Stimulated activated effector memory CD8-positive, alpha-beta T cell treated with anti-CD3 and anti-CD28 coated beads, Interleukin-12 subunit alpha, Interleukin-12 subunit beta, amount 100 ng/mL, for 72 hours (primary cell): ENCODE measurements at places on chromosomes 11 and 22.

- DNase-seq, result no peak
These were observed 31.4 kb upstream of the TESMIN start for GRCh38 chr11:68782711-68783110.

GRCh38 chr11:71265559-71266092 lies 13.2 kb upstream of the SHANK2 start:
- DNase-seq, result no peak

- no peak for DNase-seq
These were observed 187.5 kb upstream of the ZBED5 start for GRCh38 chr11:11045156-11045930.

- DNase-seq, result no peak
These were observed 67.9 kb downstream of the MCM5 start for GRCh38 chr22:35467681-35468434.

DNA sequence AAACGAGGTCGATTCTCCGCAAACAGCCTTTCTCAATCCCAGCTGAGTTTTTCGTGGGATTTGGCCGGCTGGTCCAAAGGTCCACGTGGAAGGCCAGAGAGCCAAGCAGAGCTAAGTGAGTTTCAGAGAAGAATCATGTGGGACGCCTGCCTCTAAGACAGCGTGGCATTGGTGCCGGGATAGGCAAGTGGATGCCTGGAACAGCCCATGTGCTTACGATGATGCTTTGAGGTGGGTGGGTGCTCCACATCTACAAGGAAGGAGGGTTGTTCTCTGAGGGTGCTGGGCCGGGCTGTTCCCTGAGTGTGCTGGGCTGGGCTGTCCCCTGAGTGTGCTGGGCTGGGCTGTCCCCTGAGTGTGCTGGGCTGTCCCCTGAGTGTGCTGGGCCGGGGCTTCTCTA lies 41.4 kb downstream of the MUC2 start:
- DNase-seq, result no peak

GRCh38 chr11:18802381-18803257 lies 11.0 kb upstream of the PTPN5 start:
- no peak for DNase-seq

- DNase-seq, result no peak
These were observed 33.4 kb downstream of the IGLL5 start for GRCh38 chr22:22920910-22921550.

DNA sequence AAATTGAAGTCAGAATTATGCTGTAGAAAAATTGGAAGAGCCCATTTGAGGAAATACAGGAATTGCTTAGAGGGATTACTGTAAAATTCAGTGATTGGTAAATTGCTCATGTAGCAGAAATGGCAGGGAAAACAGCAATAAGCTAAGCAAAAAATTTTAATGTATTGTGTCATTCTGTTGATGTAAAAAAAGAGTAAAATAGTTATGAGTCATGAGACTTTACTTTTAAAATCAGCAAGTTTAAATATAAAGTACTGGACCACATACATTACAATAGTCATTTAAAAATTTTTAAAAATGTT lies 10.4 kb downstream of the PDHX start:
- DNase-seq, result no peak

GRCh38 chr11:112016765-112017376 lies 8.3 kb upstream of the DLAT start:
- DNase-seq, result no peak

GRCh38 chr11:120778685-120779490 lies 245.0 kb upstream of the TBCEL start:
- DNase-seq, result no peak

- no peak for DNase-seq
These were observed 52.8 kb upstream of the IGLL5 start for GRCh38 chr22:22834783-22835182.

DNA sequence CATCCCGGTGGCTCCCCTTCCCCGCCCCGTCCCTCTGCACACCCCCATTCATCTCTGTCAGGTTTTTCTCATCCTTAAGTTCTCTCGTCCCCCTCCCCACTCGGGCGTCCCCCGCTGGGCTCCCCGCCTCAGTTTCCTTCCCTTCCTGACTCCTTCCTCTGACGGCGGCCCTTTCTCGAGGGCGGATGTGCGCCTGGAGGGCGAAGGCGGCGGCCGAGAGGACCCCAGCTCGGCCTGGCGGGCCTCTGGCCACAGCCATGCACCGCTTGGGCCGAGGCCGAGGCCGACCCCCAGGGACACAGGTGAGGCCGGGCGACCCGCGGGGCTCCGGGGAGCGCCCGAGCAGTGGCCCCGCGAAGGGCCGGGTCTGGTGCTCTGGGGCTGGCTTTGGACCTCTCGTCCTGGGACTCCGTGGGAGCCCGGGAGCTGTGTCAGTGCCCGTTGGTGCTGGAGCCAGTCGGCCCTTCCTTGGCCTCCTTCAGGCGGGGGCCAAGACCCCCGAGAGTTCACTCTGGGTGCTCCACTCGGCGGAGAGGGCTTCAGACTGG lies 2.9 kb downstream of the PHLDB1 start:
- DNase-seq, result peak; percentile 13

GRCh38 chr11:9758637-9759518 lies 95.0 kb downstream of the SWAP70 start:
- peak; percentile 53 for DNase-seq

DNA sequence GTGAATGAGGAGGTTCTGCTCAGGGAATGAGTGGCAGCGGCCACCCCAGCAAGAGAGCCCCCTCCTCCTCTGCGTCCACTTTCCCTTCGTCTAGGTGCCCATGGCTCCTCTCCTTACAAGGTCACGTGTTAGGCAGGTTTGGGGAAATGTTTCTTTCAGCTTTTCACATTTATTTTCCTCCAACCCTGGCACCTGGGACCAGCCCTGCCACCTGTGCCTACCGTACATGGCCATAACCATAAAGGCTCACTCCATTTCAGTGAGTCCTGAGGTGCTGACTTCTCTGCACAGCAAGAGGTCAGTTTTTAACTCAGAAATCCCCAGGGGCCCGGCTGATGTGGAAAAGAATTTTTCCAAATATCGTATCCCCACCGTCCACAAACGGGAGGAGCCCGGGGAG lies 71.2 kb downstream of the FLI1 start:
- no peak for DNase-seq

GRCh38 chr11:3939651-3940190 lies 84.3 kb downstream of the STIM1 start:
- no peak for DNase-seq

DNA sequence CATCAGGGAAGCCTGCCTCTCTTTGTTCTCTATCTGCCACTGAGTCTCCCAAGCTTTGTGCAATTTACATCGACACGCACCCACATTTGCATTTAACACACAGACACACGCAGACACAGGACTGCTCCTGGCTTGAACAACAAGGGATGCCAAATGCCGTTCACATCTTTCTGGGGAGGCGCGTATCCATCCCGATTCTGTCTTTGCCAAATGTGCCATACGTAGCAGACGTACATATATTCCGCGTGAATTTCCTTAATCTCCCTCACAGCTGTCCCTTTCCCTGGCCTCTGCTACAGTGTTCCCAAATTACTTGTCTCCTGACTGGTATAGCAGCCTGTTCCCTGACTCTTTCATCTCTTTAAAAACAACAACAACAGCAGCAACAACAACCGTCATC lies 409.5 kb downstream of the MIAT start:
- DNase-seq, result no peak

DNA sequence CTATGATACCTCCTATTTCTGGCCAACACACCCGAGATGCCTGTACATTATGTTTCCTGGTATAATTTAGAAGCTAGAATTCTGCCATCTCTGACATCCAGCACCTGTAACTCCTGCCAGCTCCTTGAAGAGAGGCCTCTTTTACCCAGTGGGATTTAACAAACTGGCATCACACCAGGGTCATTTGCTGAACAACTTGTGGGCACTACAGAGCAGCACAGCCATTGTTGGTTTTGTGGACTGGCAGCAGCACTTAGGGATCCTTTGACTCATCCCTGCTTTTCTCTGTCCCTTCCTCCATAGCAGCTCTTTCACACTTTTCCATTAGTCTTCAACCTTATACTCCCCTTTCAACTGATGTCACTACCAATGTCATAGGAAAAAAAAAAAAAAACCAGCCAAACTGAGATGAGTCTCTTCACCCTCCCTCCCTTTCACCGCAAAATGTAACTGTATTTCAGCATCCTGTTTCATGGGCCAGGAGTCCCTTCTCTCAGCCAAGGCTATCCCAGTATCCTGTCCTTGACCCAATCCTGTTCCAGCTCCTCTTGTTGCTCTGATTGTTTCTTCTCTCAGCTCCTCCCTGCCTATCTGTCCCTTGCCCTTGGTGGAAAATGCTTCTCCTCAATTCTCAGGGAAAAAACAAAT lies 68.7 kb downstream of the PPFIBP2 start:
- no peak for DNase-seq

DNA sequence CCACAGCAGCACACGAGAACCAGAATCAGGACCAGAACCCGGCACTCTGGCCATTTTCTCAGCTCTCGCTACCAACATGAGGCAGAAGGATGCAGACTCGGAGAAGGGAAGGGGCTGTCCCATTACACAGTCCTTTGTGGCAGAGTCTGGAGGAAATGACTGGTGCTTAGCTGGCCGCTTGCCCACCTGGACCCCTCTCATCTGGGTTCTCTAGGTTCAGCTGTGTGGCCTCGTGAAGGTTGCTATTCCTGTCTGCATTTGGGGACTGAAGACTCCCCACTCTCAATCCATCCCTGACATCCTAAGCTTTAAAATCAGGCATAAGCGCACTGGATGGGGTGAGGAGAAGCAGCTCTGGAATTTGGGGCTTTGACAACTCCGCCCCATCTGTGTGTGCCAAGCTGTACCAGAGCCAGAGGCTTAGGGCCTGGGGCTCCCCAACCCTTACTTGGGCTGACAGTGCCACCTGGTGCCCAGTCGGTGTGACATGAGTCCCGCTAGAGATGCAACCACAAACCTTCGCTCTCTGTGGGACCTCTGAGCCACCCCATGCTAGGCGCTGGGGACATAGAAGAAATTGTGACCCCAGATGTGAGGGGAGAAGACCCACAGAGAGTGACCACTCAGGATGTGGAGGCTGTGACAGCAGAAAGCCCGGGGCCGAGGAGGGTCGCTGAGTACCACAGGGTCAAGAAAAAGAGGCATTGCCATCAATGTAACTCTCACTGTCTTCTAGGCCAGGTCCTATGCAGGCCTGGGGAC lies 35.8 kb upstream of the FCHSD2 start:
- DNase-seq, result peak; percentile 61

DNA sequence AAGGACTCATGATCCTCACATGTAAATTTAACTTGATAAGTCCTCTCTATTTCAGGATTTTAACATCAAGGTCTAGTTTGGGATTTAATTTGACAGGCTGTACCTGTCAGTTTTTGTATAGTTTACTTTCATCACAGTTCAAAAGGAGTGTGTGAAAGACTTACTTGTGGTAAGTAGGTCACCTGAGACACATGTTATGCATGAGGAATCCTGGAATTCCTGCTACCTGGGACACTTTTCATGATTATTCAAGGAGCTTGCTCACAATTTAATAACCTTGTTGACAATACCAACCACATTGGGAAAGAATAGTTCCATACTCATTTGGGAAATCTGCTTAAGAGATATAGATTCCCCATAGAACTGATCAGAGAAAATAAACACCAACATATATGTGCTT lies 15.8 kb upstream of the SLC36A4 start:
- DNase-seq, result no peak

- DNase-seq, result no peak
These were observed 11.5 kb downstream of the C1QTNF6 start for GRCh38 chr22:37176464-37177061.

DNA sequence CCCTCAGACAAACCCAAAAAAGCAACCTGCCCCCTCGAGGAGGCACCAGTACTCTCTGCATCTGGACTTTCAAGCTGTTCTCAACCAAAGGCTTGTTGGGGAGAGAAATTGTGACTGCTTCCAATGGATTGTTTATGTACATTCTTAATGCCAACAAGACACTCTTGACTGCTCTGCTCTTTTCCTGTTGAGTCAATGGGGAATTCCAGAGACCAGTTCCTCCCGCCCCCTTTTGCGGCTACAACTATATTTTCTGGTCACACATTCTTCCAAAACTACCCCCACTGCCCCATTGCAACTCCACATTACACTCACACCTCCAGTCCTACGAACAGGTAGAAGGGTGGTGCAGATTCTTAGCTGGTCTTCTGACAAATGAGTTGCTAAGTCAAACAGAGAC lies 187.0 kb downstream of the DSCAML1 start:
- DNase-seq, result peak; percentile 59

DNA sequence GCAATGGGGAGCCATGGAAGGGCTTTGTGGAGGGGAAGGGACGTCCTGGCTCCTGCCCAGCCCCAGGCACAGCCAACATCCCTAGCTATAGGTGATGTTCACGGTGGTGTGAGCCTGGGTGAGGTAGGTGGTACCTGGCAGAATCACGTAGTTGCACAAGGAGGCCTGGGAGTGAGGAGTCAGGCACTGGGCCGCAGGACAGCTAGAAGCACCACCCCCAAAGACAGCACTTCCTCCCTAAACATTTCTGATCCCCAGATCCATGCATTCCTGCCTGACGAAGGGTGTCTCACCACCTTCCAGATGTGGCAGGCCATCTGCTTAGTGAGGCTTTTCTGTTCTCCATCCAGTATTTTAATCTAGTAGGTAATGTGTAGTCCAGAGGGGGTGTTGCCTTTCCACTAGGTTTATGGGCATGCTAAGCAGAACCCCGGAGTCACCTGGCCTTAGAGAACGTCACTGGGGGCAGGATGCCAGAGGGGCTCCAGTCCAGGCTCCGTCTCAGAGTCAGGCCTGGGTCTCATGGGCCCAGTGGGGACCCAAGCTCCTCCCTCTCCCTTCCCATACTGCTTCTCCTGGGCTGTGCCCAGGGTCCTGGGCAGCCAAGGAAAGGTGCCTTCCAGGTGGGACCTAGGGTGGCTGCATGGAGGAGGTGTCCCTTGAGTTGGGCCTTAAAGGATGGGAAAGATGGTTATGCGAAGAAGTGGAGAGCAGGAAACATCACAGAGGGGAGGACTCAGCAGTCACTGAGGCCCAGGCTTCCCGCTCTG lies 56.2 kb downstream of the OTOG start:
- DNase-seq, result no peak

GRCh38 chr11:5738431-5738830 lies 2.2 kb downstream of the OR56B1 start:
- DNase-seq, result no peak

- DNase-seq, result no peak
These were observed 19.6 kb upstream of the PDGFD start for GRCh38 chr11:104183593-104183992.

DNA sequence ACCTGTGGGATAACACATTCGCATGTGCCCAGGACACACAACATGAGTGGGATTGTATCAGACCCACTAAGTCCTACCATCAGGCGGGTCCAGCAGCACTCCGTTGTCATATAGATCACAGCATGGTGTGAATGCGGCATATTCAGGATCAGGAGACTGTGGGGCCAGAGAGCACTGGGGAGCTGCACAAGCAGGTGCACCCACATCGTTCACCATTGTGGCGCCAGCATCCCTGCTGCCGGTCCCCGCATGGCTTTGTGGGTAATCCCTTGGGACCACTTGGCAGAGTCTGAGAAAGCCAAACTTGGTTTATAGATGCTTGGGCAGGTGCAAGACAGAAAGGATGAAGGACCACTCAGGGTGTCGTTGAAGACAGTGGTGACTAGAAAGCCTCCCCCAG lies 201.6 kb upstream of the B3GAT1 start:
- no peak for DNase-seq

DNA sequence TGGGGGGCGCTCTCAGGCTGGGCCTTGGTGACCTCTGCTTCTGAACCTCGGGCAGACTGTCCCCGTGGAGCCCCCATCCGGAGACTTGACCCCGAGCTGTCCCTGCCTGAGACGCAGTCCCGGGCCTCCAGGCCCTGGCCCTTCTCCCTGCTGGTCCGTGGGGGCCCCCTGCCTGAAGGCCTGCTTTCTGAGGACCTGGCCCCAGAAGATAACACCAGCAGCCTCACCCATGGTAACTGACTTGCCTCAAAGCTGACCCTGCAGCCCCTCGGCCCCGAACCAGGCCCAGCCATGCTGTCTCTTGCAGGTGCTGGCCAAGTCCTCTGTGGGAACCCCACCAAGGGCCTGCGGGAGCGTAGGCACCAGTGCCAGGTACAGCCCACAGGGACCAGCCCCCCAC lies 8.9 kb downstream of the LMNTD2 start:
- DNase-seq, result no peak
